ENCODE measurements at places on chromosomes 7 and 10. TPM values are rescaled to one million over a fixed set of nuclear protein-coding genes. Genes with fewer than 3 reads are reported as not detected.

Gene CNOT4
- total RNA-seq: 25.8 TPM

Gene SH2D4B
- total RNA-seq: 0.13 TPM

DNA sequence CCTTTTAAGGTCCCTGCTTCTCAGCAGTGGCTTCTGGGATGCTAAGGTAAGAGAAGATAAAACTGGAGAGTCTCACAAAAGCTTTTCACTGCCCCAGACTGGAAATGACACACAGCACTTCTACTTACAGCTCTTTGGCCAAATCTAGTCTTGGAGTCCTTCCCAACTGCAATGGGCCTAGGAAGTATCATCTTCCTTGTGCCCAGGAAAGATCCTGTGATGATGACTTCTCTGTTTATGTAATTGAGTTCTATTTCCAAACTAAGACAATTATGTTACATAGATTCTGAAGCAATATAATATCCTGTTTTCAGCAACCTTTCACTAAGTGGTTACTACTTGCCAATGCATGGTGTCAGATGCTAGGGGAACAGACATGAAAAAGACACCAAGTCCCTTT lies 234.1 kb downstream of the PTEN start:
- no peaks in the 10 kb centered on the region for H3K27me3 ChIP-seq
- no peak overlapping the region for H3K4me3 ChIP-seq
- H3K4me1 ChIP-seq: no peaks in the 10 kb centered on the region

GRCh38 chr10:133201948-133202725 lies 27.9 kb upstream of the UTF1 start:
- H3K27ac ChIP-seq: no peak overlapping the region
- no peak overlapping the region for H3K4me3 ChIP-seq
- no peaks in the 10 kb centered on the region for H3K27me3 ChIP-seq
- H3K4me1 ChIP-seq: no peaks in the 10 kb centered on the region

Gene ZNRF2
- 16.2 TPM for total RNA-seq

DNA sequence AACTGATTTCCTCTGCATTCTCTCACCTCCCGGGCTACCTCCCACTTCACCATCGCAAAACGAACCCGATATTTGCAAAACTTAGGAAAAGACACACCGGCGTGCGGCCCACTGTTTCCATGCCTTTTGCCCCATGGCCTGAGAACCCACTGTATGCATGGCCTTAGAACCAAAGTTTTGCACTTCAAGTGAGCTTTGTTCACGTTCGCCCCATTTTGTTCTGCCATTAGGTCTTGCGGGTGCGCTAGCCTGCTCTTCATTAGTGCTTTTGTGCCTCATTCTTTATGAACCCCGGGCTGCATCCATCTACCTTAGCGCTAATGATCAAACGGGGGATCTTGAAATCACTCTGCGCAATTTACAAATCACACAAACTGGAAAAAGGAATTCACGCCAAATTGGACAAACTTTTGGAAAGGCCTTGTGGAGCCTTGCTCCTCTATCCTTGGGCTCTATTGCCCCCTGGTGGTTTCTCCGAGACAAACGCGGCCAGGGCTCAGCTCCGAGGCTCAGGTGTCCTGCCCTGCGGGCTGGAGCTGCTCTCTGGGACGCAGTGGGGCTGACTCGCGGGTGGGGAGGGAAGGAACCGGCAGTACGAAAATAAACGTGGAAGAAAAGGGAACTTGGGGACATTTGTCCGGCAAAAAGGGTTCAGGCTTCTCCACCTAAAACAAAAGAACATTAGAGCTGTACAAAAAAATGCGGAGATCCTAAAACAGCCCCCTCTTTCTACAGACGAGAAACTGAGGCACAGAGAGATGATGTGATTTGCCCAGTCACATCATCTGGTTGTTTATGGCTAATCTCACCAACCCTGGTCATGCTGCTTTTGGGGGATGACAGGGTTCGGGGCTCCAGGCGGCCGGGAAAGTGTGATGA lies 300.4 kb upstream of the NFE2L3 start:
- H3K27me3 ChIP-seq: peaks cover 16% of the 10 kb centered on the region
- no peak overlapping the region for H3K27ac ChIP-seq
- H3K36me3 ChIP-seq: no peaks in the 10 kb centered on the region

Gene NUTM2D
- total RNA-seq: 1.5 TPM

- no peaks in the 10 kb centered on the region for H3K36me3 ChIP-seq
- H3K4me3 ChIP-seq: no peak overlapping the region
- H3K27me3 ChIP-seq: no peaks in the 10 kb centered on the region
- no peak overlapping the region for H3K27ac ChIP-seq
- DNase-seq: no peak
- no peaks in the 10 kb centered on the region for H3K4me1 ChIP-seq
Measured at GRCh38 chr7:11212816-11213215, 239.1 kb downstream of the PHF14 start.

GRCh38 chr10:4851846-4852245 lies 25.8 kb downstream of the AKR1E2 start:
- H3K4me1 ChIP-seq: no peaks in the 10 kb centered on the region
- no peak overlapping the region for H3K4me3 ChIP-seq
- no peak overlapping the region for H3K27ac ChIP-seq
- H3K27me3 ChIP-seq: no peaks in the 10 kb centered on the region

Gene FAM25C
- not detected for total RNA-seq

- H3K4me3 ChIP-seq: peak overlapping the region; percentile 54
- H3K36me3 ChIP-seq: no peaks in the 10 kb centered on the region
- no peak overlapping the region for H3K27ac ChIP-seq
Measured at GRCh38 chr7:136869001-136869961, 829 bp downstream of the CHRM2 start.

Gene CDC14C
- not detected for total RNA-seq

DNA sequence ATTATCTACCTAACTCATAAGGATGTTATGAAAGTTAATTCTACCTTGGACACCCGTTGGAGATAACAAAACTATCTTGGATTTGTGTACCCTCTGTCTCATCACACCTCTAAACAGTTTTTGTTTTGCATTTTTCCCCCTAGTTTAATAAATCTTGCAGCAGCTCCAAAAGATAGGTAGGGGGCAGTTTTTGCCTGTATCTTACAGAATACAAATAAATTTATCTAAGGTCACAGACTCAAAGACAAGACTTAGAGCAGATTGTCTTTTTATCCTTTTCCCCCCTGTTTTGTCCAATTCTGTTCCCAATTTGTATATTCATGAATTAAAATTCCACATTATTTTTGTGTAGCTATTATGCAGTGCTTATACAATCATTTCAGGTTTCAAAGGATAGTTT lies 5.0 kb upstream of the SORCS1 start:
- H3K27ac ChIP-seq: no peak overlapping the region
- no peak for DNase-seq
- H3K27me3 ChIP-seq: peaks cover 4% of the 10 kb centered on the region
- H3K4me3 ChIP-seq: no peak overlapping the region

DNA sequence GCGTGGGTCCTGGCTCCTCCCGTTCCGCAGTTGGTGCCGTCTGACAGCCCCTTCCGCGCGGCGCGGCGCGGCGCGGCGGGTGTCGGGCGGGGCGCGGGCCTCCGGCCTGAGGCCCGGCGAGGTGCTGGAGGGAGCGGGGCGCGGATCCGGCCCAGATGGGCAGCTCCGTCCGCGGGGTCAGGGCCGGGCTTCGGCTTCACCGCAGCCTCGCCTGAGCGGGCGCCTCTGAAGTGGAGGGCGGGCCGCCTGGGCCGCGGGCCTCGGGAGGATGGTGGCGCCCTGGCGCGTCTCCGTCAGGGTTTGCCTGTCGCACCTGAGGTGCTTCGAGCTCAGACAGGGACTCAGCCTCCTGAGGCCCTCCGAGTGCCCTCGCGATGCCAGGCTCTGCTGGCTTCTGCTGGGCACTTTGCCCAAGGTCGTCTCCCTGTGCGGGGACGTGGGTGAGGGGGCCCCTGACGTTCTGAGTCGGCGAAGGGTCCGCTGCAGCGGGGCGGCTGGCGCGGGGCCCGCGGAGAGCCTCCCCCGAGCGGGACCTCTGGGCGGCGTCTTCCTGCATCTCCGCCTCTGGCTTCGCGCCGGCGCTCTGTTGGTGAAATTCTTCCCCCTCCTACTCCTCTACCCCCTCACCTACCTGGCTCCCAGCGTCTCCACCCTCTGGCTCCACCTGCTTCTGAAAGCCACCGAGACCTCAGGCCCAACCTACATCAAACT lies 473 bp downstream of the ADCK2 start:
- DNase-seq: peak; percentile 82
- H3K4me3 ChIP-seq: peak overlapping the region; percentile 61
- peaks cover 8% of the 10 kb centered on the region for H3K27me3 ChIP-seq
- no peaks in the 10 kb centered on the region for H3K36me3 ChIP-seq
